Activated CD4-positive, alpha-beta T cell treated with anti-CD3 and anti-CD28 coated beads, Interleukin-10, Interleukin-2, amounts not matched to agents 100 ng/mL and 50 ng/mL, durations not matched to agents 16 hours and 8 hours (primary cell): ENCODE measurements at places on chromosomes 3 and 15.
A peak's percentile ranks its signal among the peaks of the same experiment; 100 is the strongest.

DNA sequence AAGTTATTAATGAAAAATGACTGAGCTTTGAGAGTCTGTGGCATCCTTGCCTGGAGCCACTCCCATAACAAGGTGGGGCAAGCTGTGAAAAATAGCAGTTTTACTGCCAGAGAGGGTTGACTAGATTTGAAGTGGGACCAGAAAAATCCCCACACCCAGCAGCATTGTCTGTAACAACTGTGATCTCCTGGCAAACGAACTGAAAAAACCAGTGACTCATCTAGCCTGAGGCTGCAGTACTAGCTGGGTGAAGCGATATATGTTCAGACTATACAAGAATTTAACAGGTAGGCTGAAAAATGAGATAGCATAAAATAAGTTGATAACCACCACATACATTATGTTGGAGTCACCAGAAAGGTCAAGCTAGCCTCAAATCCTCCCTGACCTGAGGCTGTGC is 64.0 kb downstream of the DPH6 start:
- DNase-seq: peak; percentile 1

- no peak for DNase-seq
Observed at GRCh38 chr3:46296826-46297225, 54.6 kb downstream of the CCR3 start.

- DNase-seq: no peak
Observed at GRCh38 chr3:71269906-71270305, 313.6 kb downstream of the FOXP1 start.

- DNase-seq: no peak
Observed at GRCh38 chr3:72163809-72164634, 379.1 kb upstream of the PROK2 start.

DNA sequence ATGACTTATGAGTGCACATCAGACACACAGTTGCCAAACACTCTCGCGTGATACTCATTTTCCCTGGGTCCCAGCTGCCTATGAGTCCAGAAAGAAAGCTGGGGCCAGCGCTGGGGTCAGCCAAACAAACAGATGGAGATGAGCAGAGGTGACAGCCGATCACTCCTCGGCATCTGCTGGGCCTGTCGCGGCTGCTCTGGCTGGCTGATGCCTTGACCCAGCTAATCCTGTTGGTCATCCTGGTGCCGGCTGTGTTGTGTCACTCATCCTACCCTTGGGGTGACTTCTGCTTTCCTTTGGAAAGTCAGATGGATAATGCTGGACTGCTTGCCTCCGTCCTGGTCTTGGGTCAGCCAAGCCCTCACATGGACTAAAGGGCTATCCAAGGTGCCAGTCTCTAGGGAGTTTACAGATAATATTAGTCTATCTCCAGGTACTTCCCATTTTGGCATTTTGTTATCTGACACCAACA is 105.3 kb upstream of the PDZRN3 start:
- no peak for DNase-seq

- no peak for DNase-seq
Observed at GRCh38 chr3:157333551-157333991, 103.1 kb upstream of the PTX3 start.

DNA sequence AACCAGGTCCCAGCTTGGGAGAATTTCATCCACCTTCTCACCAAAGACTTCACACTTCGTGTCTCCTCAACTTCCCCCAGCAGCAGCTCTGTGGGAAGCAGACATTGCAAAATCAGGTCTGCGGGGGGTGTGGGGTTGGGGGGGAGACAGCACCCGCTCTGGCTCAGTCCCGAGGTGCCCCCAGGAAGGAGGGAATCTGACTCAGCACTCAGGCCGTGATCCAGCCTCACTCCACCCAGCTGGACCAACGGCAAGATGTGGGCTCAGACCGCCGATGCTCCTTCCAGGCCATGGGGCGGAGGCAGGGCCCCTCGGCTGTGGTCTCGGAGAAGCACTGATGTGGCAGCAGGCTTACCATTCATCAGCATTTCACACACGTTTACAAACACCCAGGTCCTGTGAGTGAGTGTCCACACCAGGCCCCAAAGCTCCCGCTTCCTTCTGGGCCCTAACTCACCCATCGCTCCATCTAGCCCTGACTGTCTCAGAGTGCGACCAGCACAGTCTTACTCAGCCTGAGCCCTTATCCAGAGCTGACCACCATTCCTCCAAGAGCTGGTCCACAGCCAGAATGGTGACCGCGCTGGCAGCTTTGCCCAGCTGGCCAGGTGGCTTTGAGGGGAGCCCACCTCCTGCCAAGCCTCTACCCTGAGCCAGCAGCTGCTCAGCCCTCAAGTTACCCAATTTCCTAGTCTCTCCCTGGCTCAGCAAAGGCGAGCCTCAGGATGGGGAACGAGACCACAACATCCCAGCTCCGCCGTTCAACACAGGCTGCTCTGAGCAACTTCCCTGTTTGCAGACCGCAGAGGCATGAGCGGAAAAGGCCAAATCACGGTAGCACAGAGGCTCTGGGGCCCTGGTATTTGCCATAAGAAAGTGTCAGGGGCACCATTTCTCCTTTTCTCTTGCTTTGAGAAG is 3.3 kb downstream of the STAB1 start:
- no peak for DNase-seq

DNA sequence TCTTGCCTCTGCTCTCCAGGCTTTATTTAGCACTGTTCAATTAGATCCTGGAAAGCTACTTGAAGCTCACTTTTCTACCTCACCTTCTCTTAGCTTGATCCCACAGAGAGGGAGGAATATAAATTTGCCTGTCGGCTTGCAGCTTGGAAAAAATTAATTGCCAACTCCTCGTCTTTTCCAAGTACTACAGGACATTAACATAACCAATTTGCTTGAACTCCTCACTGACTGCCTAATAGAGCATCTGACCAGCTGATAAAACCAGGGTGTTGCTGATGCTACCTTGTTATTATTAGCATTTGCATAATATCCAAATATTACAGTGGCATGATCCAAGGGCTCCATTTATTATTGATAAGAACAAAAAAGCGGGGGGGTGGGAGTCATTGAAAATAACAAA is 561.8 kb downstream of the MCTP2 start:
- no peak for DNase-seq
